ENCODE measurements at places on chromosomes 2 and 18.

- no peak for DNase-seq
Measured at GRCh38 chr18:48715711-48716361, 177.0 kb downstream of the CTIF start.

GRCh38 chr2:65527451-65528240 is 95.2 kb upstream of the SPRED2 start:
- DNase-seq: no peak

DNA sequence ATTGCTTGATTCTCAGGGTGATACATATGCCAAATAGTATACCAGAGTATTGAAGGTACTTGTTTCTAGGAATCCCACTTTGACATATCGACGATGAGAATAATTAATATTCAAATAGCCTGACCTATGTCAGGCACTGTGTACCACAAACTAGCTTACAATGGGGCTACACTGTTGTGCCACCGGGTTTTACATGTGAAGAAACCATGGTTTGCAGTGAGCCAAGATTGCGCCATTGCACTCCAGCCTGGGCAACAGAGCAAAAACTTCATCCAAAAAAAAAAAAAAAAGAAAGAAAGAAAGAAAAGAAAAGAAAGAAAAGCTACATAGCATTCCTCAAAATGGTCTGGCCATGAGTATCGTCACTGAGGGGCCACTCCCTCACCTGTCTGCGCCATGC is 25.5 kb downstream of the GYPC start:
- no peak for DNase-seq

DNA sequence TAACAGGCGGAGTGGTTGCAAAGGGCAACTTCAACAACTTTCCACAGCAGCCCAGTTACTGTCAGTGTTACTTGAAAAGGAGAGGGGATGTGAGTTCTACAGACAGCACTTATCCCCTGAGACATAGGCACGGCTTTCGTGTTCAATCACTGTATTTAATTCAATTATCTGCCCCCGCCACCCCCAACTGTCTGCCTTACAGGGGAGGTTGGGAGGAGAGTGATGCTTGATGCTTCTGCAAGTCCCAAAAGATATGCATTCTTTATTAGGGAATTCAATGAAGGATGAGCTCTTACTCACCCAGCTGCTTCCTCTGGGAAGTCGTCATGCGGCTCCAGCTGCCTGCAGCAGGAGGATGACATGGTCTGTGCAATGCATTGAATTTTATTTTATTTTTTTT is 639.9 kb downstream of the DCC start:
- DNase-seq: no peak

GRCh38 chr2:75317316-75317715 is 118.0 kb upstream of the TACR1 start:
- no peak for DNase-seq

DNA sequence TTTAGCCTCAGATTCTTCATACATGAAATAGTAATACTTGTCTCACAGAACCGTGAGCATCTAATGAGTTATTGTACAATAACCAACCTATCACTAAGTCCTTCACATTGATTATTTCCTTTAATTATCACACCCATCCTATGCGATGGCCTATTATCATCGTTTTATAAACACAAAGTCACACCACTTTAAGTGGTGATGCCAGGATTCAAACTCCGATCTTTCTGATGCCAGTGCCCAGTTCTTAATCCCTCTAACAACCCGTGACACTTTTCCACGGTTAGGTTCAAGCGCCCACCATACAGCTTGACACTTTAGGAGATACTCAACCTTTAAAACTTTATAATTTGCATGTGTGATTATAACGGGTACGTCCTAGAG is 523 bp upstream of the ALMS1 start:
- no peak for DNase-seq
